ENCODE measurements at places on chromosomes 5 and 9.
A peak's percentile ranks its signal among the peaks of the same experiment; 100 is the strongest.

DNA sequence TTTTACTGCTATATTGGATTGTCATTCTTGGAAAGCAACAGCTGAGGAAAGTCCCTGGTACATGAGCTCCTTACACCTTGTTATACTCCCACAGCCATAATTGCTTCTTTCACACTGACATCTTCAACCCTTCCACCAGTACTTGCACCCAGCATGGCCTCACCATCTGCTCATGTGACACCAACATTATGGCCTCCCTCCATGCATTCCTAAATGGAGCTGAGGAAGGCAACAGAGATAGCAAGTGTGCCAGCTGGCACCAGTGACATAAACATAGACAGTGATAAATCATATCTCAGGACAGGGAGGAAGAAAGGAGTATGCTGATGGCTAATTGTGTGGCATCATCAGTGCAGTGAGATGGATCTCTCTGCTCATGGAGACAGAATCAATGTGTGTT is 119.5 kb downstream of the BAAT start:
- H3K36me3 ChIP-seq: no peaks in the 10 kb centered on the region
- no peak overlapping the region for H3K4me3 ChIP-seq
- H3K27ac ChIP-seq: no peak overlapping the region

- no peaks in the 10 kb centered on the region for H3K36me3 ChIP-seq
- H3K4me3 ChIP-seq: no peak overlapping the region
- no peaks in the 10 kb centered on the region for H3K27me3 ChIP-seq
- no peak overlapping the region for H3K27ac ChIP-seq
- DNase-seq: no peak
- H3K4me1 ChIP-seq: no peaks in the 10 kb centered on the region
Measured at GRCh38 chr9:74666625-74667316, 169.6 kb downstream of the RORB start.

GRCh38 chr5:10528056-10528816 is 35.6 kb upstream of the ANKRD33B start:
- H3K36me3 ChIP-seq: no peaks in the 10 kb centered on the region
- peaks cover 4% of the 10 kb centered on the region for H3K27me3 ChIP-seq
- DNase-seq: no peak
- H3K4me1 ChIP-seq: peaks cover 7% of the 10 kb centered on the region

- H3K4me3 ChIP-seq: no peak overlapping the region
- DNase-seq: no peak
- no peak overlapping the region for H3K27ac ChIP-seq
- H3K27me3 ChIP-seq: peaks cover 31% of the 10 kb centered on the region
- peaks cover 20% of the 10 kb centered on the region for H3K4me1 ChIP-seq
- no peaks in the 10 kb centered on the region for H3K36me3 ChIP-seq
Measured at GRCh38 chr5:171421331-171422262, 2.1 kb downstream of the FGF18 start.

DNA sequence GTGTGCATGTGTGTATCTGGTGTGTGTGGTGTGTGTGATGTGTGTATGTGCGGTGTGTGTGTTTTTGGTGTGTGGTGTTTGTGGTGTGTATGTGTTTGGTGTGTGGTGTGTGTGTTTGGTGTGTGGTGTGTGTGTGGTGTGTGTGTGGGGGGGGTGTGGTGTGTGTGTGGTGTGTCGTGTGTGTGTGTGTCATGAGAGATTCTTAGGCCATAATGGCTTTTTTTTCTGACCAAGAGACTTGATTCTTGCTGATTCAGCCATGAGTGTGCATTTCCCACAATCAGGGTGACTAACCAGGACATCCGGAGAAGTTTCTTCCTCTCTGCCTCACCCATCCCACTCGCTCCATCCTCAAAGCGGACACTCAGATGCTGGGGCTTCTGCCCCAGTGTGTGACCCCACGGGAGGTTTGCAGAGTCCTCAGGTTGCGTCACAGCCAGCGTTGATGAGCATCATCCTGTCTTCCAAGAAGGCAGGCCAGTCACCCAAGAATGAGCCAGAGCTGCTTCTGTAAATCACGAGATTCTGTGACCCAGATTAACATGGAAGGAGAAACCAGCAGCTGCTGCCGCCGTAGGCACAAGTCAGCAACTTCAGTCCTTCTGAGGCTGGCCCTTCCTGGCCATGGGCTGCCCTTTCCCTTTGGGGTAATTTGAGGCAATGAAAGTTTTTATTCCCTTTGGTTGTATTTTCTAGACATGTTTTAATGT is 12.5 kb upstream of the CTSL start:
- no peaks in the 10 kb centered on the region for H3K36me3 ChIP-seq
- H3K27ac ChIP-seq: no peak overlapping the region
- no peak for DNase-seq
- H3K4me3 ChIP-seq: no peak overlapping the region

DNA sequence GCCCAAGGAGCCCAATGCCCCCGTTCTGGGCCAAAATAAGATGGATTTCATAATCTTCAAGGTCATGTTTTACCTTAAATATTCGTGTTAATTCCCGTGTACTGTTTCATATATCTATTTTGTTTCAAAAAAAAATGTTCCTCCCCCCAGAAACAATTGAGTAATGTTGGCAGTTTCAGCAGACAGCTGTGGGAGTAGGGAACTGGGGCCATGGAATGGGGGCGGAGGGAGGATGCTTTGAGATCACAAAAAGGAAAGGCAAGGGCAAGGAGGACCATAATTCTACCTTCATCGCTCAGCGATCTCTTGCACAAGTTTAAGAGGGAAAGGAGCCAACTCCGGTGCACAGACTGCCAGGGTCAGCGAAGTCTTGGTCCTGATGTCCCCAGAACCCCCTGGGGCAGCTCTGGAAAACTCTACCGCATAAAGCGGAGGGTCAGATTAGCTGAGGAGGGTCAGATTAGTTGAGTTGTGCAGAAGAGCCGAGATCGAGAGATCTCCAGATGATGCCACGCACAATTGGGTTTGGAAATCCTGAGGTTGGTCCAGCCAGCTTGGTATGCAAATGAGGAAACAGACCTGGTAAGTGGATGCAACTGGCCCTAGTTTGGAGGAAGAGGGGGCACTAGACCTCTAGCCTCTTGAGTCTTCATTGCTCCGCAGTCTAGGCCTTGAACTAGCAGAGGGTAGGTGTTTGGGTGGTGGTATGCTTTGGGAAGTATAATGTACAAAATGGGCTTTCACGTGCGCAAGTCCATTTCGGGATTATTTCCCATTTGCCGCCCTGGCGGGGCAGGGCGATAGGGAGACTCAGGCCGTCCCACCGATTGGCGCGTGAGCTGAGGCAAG is 24.0 kb downstream of the CDKN2A start:
- H3K36me3 ChIP-seq: no peaks in the 10 kb centered on the region
- DNase-seq: peak; percentile 26
- peaks cover 97% of the 10 kb centered on the region for H3K27me3 ChIP-seq
- no peak overlapping the region for H3K4me3 ChIP-seq
- no peak overlapping the region for H3K27ac ChIP-seq
- peaks cover 46% of the 10 kb centered on the region for H3K4me1 ChIP-seq

DNA sequence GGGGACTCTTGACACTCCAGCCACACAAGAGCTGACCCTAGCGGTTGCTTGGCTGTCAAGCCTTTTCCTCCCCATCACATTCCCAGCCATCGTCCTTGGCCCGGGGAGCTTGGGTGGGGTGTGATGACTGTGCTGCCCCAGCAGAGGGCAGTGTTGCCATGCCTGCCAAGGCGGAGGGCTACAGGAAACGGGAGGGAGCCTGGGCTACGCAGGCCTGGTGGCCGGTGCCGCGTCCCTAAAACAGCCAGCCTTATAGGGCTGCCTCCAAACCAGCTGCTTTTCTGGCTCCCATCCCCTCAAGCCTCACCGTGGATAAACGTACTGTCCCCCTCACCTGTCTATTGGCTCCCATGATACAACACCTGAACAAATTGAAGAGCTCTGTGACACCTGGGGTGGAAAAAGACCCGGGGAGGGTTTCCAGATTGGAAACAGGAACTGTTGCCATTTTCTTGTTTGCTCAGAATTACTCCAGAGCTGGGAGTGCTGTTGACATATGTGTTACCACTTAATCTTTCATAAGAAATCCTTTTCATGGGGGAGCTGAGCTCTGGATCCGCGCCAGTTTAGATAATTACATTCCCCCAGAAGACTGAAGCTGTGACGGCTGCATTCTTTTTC is 72.8 kb upstream of the ASTN2 start:
- no peaks in the 10 kb centered on the region for H3K4me1 ChIP-seq
- H3K27me3 ChIP-seq: peaks cover 6% of the 10 kb centered on the region
- H3K4me3 ChIP-seq: no peak overlapping the region
- no peaks in the 10 kb centered on the region for H3K36me3 ChIP-seq
- peak; percentile 29 for DNase-seq
- H3K27ac ChIP-seq: no peak overlapping the region

DNA sequence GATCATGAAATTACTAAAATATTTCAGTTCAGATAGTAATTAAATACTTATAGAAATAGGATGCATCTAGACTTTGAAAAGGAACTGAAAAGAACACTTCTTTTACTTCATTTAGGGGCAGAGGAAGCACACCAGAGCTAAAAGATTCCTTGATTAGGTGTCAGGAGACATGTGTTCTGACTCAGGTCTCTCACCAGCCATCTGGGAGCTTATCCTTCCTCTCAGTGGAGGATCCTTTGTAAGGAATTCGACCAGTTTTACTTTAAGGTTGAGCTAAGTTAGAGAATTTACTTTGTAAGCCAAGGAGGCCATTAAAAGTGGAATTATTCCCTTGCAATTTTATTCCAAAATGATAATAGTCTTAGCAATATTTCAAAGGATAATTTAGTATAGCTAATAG is 16.7 kb downstream of the VCAN start:
- no peaks in the 10 kb centered on the region for H3K36me3 ChIP-seq
- H3K27me3 ChIP-seq: no peaks in the 10 kb centered on the region
- no peak overlapping the region for H3K27ac ChIP-seq
- H3K4me3 ChIP-seq: no peak overlapping the region
- DNase-seq: no peak

DNA sequence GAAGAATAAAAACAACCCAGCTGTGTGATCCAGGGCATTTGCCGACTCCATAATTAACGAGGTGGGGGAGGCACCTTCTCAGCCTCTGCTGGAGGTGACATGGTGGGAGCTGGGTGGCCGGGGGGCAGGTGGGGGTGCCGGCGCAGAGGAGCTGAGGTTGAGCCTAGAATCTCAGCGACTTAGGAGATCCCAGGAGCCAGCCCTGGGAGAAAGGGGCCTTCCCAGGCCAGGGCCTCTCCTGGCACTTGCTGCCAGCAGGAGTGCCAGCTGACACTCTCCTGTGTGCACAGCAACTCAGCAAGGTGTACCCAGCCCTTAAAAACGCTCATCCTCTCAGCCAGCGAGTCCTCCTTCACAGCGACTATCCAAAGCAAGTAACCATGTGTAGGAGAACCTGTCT is 62.8 kb upstream of the FCN1 start:
- no peak overlapping the region for H3K4me3 ChIP-seq
- DNase-seq: no peak
- H3K4me1 ChIP-seq: no peaks in the 10 kb centered on the region

- H3K4me1 ChIP-seq: no peaks in the 10 kb centered on the region
- H3K27me3 ChIP-seq: no peaks in the 10 kb centered on the region
- H3K27ac ChIP-seq: no peak overlapping the region
- no peaks in the 10 kb centered on the region for H3K36me3 ChIP-seq
- no peak overlapping the region for H3K4me3 ChIP-seq
Measured at GRCh38 chr5:104452550-104452949, 890.0 kb upstream of the NUDT12 start.

GRCh38 chr5:6430418-6431028 is 18.1 kb upstream of the UBE2QL1 start:
- H3K27ac ChIP-seq: no peak overlapping the region
- H3K36me3 ChIP-seq: no peaks in the 10 kb centered on the region
- no peak for DNase-seq
- H3K27me3 ChIP-seq: peaks cover 6% of the 10 kb centered on the region
- H3K4me3 ChIP-seq: no peak overlapping the region

DNA sequence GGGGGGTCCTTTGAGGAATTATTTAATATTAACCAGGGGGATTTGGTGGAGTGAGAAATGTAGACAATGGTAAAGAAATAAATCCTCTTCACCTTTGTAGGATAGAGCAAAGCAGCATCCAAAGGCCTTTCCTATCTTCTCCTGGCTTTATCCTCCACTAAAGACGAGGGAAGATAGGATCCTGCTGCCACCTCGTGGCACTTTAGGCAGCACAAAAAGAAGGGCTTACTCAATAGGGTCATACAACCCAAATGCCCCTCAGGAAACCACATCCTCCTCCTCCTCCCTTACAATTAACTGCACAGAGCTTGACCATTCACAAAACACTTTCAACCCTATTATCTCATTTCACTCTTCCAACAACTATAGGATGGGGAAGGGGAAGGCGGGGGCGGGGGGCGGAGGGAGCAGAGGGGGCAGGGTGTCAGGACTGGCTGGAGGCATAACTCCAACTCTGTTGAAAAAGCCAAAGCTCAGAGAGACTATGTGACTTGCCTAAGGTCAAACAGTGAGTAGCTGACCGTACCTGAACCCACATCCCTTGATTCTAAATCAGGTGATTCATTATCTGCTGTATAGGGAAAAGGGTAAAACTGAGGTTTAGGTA is 45.4 kb upstream of the MYOT start:
- H3K4me1 ChIP-seq: no peaks in the 10 kb centered on the region
- no peak overlapping the region for H3K4me3 ChIP-seq
- no peaks in the 10 kb centered on the region for H3K36me3 ChIP-seq
- no peaks in the 10 kb centered on the region for H3K27me3 ChIP-seq

- H3K4me3 ChIP-seq: no peak overlapping the region
- H3K4me1 ChIP-seq: no peaks in the 10 kb centered on the region
- no peak for DNase-seq
- no peaks in the 10 kb centered on the region for H3K27me3 ChIP-seq
Measured at GRCh38 chr5:157369507-157369906, 90.5 kb upstream of the NIPAL4 start.

DNA sequence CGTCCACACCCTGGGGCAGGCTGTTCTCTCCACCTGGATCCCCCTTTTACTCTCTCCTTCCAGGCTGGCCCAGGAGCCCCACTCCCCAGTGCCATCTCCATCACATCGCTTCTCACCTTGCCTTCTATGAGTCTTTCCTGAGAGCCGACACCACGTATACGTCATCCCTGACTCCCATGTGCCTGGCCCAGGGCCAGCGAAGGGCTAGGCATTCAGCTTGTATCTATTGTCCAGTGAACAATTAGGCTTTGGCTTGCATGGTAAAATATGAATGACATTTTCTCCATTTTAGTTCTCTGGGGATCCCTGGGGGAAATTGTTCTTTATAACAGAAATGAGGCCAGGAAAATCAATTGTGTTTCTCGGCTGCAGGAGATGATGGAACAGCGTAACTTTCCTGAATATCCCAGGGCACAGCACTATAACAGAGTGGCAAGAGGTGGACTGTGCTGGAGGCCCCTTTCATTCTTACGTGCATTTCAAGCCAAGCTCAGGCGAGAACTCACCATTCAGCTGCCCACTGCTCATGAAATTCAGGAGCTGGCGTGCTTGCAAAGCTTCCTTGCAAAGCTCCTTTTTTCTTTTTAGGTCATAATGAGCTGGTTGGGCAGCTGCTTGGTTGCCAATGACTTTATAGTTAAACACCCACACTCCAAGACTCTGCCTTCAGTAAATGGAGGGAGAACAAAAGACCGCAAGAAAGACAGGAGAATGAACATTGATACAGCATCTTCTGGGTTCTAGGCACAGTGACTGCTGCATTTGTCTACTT is 37.7 kb downstream of the NSG2 start:
- no peak for DNase-seq
- no peak overlapping the region for H3K4me3 ChIP-seq
- H3K36me3 ChIP-seq: no peaks in the 10 kb centered on the region
- H3K27ac ChIP-seq: no peak overlapping the region
- H3K27me3 ChIP-seq: no peaks in the 10 kb centered on the region
- no peaks in the 10 kb centered on the region for H3K4me1 ChIP-seq
